ENCODE measurements at places on chromosomes 3 and 15. TPM values are rescaled to one million over a fixed set of nuclear protein-coding genes. Genes with fewer than 3 reads are reported as not detected.

- DNase-seq, result peak; percentile 24
Observed at GRCh38 chr3:160618363-160618762, 53.0 kb upstream of the KPNA4 start.

Gene KIF9
- 32.9 TPM for polyA plus RNA-seq

DNA sequence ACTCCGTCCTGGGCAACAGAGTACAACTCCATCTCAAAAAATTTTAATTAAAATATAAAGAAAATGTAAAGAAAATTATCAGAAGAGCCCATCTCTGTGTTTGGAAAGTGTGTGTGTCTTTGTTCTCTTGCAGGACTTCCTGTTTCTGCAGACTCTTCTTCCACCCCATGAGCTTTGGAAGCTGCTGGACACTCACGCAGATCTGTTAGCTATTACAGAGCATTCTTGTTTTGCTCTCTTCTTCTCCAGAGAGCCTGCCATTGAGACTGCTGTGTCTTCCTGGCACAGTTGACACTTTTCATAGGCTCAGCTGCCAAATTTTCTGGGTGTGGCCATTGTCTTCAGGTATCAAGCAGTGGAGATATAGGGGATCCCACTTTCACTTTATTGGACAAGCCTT, 6.0 kb upstream of the CCR8 start:
- no peak for DNase-seq

DNA sequence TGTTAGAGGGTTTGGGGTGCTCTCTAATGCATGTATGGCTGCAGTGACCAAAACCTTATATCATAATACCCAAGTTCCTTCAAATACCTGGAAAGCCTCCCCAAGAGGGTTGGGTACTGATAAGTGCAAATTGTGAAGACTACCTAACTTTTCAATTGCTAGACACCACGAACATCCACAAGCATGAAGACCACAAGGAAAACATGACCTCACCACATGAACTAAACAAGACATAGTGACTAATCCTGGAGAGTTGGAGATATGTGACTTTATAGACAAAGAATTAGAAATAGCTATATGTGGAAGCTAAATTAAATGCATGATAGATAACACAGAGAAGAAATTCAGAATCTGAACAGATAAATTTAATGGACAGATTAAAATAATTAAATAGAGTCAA, 23.9 kb upstream of the AADACL2 start:
- DNase-seq, result no peak

Gene ARID3B
- polyA plus RNA-seq, result 2.3 TPM

- DNase-seq, result no peak
Observed at GRCh38 chr3:123488645-123489347, 39.9 kb upstream of the ADCY5 start.

Gene TMEM266
- polyA plus RNA-seq, result 3.1 TPM

Gene CPLX3
- not detected for polyA plus RNA-seq

Gene MYRIP
- polyA plus RNA-seq, result 0.92 TPM

Gene TMEM212
- polyA plus RNA-seq, result not detected

Gene WDR72
- polyA plus RNA-seq, result 60.0 TPM

Gene SMCO1
- polyA plus RNA-seq, result not detected

Gene C3orf22
- not detected for polyA plus RNA-seq

Gene ARNT2
- 12.2 TPM for polyA plus RNA-seq

Gene CGNL1
- 62.0 TPM for polyA plus RNA-seq

Gene SLC12A1
- polyA plus RNA-seq, result 370 TPM

GRCh38 chr15:65096481-65097385, 18.3 kb downstream of the UBAP1L start:
- no peak for DNase-seq

DNA sequence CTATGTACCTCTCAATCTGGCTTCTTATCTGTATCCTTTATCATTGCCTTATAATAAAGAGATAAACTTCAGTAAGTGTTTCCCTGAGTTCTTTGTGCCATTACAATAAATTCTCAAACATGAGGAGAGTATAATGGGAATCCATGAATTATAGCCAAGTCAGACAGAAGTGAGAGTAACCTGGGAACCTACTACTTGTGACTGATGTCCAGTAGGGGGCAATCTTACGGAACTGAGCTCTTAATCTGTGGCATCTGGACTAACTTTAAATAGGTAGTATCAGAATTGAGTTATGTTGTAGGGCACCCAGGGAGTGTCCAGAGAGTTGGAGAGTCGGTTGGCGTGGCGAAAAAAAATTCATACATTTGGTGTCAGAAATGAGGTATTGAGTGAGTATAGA, 542.6 kb downstream of the ZBBX start:
- DNase-seq, result no peak

Gene PRR23E
- not detected for polyA plus RNA-seq

Gene SMAD3
- 10.1 TPM for polyA plus RNA-seq

- DNase-seq, result no peak
Observed at GRCh38 chr15:31412824-31413223, 86.2 kb downstream of the KLF13 start.

Gene EIF4A2
- polyA plus RNA-seq, result 310 TPM

DNA sequence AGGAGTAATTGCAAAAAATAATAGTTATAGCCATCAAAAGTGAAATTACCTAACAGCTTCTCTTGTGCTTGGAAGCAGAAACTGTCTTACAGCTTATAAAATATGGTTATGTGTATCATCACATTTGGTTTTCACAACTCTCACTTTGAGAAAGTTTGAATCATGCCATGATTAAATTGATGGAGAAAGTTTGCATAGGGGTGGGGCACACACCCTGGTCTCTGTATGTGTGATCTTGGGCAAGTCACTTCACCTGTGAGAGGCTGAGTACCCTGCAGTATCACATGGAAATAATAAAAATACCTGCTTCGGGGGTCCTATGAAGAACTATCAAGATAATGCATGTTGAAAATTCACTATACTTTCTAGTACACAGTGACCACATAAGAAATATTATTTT, 471.4 kb downstream of the RAP2B start:
- DNase-seq, result no peak

GRCh38 chr3:38177181-38177580, 11.8 kb downstream of the OXSR1 start:
- DNase-seq, result no peak

Gene GAP43
- not detected for polyA plus RNA-seq

DNA sequence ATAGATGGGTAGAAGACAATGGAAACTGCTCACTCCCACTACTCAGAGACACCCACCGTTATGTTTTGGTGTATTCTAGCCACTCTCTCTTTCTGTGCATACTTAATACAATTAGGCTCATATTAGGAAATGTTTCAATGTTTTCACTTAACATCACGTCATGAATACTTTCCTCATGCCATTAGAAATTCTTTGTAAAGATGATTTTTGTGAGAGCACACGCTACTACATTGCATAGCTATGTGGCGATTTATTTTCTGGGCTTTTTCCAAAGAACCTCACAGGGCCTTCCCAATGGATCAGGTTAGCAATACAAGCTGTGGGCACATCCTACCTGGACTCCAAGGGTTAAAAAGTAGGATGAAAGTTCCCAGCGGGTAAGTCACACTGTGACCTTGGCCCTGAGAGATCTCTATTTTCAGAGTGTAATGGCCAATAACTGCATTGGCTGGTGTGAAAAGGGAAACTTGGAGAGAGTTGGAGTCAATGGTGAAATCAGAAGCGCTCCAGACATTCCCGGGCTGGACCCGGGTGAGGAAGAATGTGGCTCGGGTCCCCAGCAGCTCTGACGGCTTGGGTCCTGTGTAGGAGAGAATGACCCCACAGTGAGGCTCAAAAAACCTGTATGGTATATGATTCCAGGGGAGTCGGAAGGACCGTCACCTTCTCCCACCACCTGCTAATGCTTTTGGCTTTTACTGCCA, 25.8 kb upstream of the TGM5 start:
- DNase-seq, result no peak

DNA sequence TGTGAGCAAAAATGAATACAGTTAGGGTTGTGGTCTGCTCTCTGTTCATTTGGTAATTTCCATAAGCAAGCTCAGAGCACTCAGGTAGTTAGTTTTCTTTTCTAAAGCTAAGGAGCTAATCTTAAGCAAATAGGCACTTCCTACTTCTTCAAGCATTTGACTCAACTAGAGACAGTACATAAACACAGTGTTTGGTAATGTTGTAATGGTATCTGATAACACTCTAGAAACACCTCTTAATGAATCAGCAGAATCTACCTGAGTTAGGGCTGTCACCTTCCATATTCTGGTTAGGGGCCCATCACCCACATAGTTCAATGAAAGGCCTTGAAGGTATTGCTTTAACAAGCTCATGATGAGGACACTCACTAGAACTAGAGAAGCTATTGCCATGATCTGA, 83.1 kb downstream of the PLCH1 start:
- DNase-seq, result no peak

- peak; percentile 69 for DNase-seq
Observed at GRCh38 chr15:34799149-34800101, 4.1 kb upstream of the ACTC1 start.

- DNase-seq, result no peak
Observed at GRCh38 chr3:180457225-180457624, 144.7 kb upstream of the TTC14 start.

DNA sequence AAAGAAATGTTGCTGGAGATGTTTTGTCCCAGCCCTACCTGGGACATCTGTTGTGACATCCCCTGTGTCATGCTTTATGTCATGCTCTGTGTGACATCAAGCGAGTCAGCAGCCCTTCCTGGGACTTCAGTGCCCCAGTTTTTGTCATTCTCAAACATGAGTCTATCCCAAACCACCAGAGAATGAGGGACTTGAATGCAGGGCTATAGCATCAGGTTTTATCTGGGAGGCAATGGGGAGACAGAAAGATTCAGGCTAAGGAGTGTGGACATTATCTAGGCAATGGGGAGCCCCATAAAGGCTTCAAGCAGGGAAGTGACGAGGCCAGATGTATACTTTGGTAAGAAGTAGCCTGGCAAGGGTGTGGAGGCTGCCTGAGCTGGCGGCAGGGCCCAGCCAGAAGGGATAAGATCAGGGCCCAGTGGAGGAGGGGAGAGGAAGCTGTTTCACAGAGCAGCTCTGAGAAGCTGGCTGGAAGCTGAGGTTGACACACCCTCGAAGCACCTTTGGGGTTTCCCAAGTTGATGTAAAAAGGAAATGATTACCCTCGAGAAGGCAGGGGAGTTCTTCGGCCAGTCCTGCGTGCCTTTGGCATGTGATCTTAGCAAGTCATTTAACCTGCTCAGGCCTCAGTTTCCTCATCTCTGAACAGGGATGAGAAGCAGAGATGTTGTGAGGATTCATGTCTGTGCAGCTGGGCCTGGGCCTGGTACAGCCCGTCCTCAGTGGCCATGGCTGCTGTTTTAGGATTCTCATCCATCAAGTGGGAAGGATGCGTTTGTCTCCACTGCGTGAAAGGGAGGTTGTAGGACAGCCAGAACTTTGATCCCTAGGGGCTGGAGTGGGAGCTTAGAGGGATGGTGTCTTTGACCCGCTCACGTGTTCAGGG, 34.3 kb downstream of the IRAK2 start:
- DNase-seq, result no peak

GRCh38 chr3:13201851-13202250, 128.6 kb upstream of the IQSEC1 start:
- no peak for DNase-seq

Gene VILL
- polyA plus RNA-seq, result 7.4 TPM

DNA sequence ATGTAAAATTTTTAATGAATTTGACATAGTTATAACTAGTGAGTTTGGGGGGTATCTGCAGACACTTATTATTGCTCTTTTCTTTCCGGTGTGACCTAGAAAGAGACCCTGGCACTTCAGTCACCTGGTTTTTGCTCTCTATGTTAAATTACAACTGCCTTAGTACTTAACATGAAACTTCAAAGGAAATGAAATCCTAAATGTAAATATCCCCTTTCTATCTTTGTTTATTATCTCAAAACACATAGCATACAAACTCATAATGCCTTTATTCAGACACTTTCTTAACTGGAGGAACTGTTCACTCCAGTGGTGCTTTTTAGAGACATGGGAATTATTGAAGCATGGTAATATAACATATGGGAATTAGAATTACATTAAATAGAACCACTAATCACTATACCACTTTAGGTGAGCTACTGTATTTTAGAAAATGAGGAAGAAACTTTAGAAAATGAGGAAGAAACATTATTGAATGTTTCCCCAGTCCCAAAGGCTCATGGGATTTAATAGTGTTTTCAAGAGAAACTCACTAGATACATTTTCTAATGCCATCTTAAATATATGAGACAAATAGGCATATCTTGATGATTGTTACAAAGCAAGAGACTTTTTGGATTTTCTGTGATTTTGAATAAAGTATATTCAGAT, 119.5 kb upstream of the MLF1 start:
- no peak for DNase-seq

DNA sequence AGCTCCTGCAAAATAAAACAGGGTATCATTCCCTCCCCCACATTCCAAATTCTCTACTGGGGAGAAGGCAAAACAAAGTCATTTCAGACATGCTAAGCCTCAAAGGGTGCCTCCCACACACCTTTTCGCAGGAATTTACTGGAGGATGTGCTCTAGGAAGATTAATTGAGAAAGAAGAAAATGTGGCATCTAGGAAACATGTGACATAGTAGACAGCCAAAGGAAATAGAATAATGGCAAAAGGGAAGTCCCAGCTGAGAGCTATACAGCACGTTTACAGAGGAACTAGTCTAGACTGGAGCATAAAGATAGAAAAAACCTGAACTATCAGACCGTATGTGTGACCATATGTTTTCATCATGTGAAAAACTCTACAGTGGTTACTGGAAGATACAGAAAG, 58.8 kb upstream of the MELTF start:
- peak; percentile 46 for DNase-seq

GRCh38 chr3:107620534-107620933, 97.8 kb downstream of the BBX start:
- no peak for DNase-seq

GRCh38 chr3:120506076-120506827, 55.5 kb upstream of the FSTL1 start:
- DNase-seq, result no peak

Gene MESP2
- polyA plus RNA-seq, result 0.24 TPM

Gene PIAS1
- 10.6 TPM for polyA plus RNA-seq

GRCh38 chr3:126153695-126154360, 26.6 kb downstream of the ALDH1L1 start:
- no peak for DNase-seq

- DNase-seq, result no peak
Observed at GRCh38 chr3:132456571-132456970, 39.3 kb downstream of the DNAJC13 start.

- no peak for DNase-seq
Observed at GRCh38 chr3:151345859-151346258, 16.5 kb upstream of the P2RY13 start.

Gene ACOX2
- 85.5 TPM for polyA plus RNA-seq

DNA sequence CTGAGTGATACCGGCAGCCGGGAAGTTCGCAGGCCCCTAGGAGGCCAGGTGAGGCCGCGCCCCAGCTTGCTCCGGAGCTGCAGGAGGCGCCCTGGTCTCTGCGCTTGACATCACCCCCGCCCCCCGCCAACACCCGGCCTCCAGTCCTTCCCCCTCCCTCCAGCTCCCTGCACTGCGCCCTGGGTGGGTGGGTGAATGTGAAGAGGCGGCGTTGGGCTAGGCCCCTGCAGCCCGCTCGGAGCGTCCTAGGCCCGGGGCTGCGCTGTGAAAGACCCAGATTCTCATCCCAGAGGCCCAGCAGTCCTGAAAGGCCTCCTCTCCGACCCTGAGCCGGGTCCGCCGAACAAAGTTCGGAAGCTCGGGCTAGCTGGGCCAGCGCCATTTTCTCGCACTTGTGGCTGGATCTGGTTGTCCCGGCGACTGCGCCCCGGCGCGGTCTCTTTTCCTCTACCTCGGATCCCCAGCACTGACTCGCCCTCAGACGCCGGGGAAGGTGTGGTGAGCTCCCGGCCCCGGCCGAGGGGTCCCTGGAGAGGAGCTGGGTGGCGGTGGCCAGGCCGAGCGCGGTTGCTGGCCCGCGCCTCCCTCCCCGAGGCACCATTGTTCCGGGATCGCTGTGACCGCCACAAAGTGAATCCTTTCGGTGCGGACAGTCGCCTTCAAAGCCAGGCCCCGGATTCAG, 12.9 kb downstream of the ZIC4 start:
- no peak for DNase-seq

Gene DAZL
- polyA plus RNA-seq, result not detected

GRCh38 chr3:80696280-80696679, 928.5 kb upstream of the ROBO1 start:
- DNase-seq, result no peak
